NCI-H748 treated with DMSO at 0.1 percent for 48 hours (cell line): ENCODE measurements at places on chromosomes 4 and X.

DNA sequence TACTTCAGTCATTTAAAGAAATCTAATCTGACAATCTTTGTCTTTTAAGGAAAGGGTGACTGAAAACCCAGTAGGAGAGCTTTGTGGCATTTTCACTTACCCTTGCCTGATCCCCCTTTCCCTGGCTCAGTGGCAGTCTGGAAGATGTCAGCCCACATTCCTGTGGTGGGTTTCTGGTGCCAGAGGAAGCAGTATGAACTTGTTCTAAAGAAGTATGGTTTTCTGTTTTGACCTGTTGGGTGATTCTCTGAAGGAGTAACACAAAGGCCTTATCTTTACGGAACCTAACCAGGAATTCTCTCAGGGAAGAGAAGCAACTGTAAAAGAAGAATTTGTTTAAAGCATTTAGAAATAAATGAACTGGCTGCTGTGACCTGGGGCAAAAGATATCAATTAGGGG lies 41.9 kb downstream of the BMP15 start:
- no peak for DNase-seq

- no peak for DNase-seq
Observed at GRCh38 chr4:184355111-184355604, 119.2 kb downstream of the IRF2 start.

DNA sequence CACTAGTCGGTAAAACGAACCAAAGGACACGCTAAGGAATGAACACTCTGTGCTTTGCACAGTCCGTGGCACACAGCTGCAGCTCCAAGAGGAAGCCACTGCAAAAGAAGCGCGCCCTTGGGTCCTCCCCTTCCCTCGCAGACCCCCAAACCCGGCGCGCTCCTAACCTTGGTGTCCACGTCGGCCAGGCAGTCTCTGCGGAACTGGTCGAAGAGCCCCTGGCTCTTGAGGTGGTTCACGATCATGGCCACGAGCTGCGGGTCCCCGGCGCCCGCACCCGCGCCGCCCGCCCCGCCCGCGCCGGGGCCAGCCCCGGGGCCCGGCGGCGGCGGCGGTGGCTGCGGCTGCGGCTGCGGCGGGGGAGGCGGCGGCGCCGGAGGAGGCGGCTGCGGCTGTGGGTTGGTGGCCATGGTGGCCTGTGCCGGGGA lies 333 bp downstream of the BOD1L1 start:
- no peak for DNase-seq

DNA sequence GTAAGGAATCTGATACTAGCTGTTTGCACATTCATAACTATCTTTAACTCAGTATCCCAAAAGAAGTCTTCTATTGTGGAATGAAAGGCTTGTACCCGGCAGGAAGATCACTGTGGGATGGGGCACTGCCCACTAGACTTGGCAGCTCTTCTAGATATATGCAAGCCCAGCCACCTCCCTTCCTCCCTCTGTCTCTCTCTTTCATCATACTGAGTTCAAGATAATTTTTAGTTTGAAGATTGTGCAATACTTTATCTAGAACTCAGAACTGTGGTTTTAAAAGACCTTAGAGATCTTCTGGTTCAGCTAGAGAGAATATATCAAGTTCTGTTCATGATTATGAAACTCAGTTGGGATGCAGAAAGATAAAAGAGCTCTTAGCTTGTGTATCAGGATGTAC lies 22.5 kb upstream of the GPR34 start:
- no peak for DNase-seq

DNA sequence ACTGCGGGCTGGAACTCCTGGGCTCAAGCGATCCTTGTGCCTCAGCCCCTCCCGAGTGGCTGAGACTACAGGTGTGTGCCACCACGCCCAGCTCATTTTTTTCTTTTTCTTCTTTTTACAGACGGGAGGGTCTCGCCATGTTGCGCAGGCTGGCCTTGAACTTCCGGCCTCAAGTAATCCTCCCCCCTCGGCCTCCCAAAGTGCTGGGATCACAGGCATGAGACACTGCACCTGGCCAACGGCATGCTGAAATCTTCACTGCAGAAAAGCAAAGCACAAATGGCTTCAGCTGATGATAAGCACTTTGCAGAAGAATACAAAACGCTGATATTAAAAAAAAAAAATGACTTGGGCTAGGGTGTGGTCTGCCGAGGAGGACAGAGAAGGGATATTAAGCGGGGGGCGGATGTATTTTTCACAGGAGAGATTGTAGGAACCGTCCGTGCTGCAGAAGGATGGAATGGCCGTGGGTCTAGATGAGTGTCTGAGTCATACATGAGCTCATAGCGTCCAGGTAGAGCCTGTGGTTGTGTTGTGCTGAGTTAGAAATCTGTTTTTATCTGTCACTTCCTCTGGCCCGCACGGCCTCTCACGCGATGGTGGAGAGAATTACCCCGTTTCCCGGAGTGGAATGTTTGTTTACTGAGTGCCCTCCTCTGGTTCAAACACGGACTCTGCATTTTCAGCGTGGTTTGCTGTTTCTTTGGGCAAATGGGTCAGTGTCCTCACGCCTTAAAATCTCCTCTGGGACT lies 8.5 kb upstream of the AKAP17A start:
- DNase-seq, result peak; percentile 0

GRCh38 chr4:7223541-7223940 lies 31.2 kb downstream of the SORCS2 start:
- DNase-seq, result no peak

DNA sequence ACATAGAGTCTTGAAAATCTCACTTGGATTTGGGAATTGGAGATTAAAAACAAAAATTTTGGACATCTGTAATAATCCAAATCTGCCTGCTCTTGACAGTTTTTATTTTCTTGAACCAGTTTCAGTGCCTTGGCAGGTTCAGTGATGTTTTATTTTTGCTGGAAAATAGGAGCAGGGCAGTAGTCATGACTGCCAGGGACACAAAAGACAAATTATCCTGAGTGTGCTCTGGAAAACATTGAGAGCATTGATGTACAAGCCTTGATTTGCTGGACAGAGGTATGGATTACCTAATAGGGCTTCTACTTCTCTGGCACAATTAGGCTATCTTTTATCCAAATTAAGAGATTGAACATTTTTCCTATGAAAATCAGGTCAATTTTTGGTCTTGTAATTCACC lies 123.4 kb upstream of the SFRP2 start:
- no peak for DNase-seq

- DNase-seq, result no peak
Observed at GRCh38 chrX:24934279-24934678, 81.5 kb downstream of the ARX start.

GRCh38 chrX:151920530-151920929 lies 7.8 kb downstream of the MAGEA4 start:
- no peak for DNase-seq

DNA sequence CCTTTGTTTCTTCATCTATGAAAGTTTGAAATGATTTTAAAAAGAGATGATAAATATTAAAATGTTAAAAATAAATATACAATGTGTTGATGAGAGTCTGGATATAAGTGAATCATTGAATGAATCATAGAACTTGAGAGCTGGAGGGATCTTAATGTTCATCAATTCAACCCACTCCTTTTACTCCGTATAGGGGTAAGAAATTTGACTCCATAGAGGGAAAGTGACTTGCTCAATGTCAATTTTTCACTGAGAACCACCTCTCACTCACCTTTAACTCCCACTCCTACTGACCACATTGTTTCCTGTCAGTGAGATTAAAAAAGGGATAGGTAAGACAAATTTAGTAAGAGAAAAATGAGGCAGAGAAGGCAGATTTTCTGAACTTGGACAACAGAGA lies 557.2 kb upstream of the GRIA3 start:
- no peak for DNase-seq

GRCh38 chrX:150199181-150199580 lies 163.9 kb upstream of the MAMLD1 start:
- DNase-seq, result no peak

DNA sequence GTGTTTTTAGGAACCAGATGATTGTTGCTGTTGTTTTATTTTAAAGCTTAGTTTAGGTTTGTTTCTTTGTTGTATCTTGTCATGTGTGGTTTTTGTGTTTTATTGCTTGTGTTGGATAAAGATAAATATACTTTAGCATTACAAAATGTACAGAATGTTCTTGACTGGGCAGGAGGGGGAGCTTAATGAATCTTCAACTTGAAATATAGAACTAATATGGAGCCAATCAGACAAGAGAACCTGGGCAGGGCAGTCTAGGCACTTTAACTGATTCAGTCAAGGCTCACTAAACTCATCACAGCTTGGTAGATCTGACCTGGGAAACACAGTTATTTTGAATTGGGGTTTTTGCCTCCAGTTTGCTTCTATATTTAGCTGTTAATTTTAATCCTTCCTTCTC lies 304.2 kb downstream of the ARHGAP24 start:
- no peak for DNase-seq

GRCh38 chrX:131792356-131792749 lies 230.7 kb upstream of the STK26 start:
- DNase-seq, result peak; percentile 84

GRCh38 chr4:172927096-172927814 lies 241.4 kb upstream of the GALNT7 start:
- peak; percentile 35 for DNase-seq

GRCh38 chr4:98558471-98559169 lies 99.8 kb downstream of the TSPAN5 start:
- DNase-seq, result no peak

GRCh38 chr4:147076179-147076578 lies 130.5 kb upstream of the TTC29 start:
- no peak for DNase-seq

DNA sequence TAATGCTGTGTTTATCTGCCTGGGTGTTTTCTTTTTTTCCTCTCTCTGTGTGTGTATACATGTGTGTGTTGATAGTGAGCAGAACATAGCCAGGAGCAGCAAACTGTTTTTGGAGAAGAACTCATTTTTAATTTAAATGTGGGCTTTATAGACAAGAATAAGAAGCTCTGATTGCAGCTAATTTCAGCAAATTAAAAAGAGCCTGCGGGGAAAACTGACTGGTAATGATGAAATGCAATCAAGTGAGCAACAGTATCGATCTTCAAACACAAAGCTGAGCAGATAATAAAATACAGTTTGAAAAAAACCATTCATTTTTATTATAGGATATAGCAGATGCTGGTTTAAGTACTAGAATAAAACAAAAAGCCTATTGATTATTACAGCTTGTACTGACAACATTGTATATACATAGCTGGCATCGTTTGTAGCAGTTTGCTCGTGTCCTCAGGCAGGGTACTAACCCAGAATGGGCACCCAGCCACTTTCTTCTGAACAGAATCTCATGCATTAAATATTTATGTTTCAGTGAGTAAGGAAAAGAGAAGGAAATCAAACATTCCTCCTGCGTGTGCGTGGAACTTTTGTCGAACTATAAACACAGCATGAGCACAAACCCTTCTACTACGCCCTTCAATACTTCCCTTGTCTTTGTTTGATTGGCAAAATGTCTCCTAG lies 73.5 kb upstream of the ZFP42 start:
- DNase-seq, result no peak

DNA sequence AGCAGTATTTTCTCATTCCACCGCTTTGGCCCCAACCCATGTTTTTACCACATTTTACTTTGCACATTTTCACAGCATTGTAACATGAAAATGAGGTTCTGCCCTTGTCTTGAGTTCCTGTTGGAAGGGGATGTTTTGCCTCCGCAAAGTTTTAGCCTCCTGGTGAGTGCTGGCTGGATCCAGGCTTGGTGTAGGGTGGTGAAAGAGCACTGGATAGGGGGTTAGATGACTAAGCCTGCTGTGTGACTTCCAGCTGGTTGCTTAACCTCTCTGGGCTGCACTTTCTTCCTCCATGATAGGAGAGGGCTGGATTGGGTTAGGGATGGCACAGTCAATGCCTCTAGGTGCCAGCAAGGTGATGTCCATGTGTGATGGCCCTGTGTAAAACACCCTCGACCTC lies 28.9 kb downstream of the CYTL1 start:
- DNase-seq, result no peak

DNA sequence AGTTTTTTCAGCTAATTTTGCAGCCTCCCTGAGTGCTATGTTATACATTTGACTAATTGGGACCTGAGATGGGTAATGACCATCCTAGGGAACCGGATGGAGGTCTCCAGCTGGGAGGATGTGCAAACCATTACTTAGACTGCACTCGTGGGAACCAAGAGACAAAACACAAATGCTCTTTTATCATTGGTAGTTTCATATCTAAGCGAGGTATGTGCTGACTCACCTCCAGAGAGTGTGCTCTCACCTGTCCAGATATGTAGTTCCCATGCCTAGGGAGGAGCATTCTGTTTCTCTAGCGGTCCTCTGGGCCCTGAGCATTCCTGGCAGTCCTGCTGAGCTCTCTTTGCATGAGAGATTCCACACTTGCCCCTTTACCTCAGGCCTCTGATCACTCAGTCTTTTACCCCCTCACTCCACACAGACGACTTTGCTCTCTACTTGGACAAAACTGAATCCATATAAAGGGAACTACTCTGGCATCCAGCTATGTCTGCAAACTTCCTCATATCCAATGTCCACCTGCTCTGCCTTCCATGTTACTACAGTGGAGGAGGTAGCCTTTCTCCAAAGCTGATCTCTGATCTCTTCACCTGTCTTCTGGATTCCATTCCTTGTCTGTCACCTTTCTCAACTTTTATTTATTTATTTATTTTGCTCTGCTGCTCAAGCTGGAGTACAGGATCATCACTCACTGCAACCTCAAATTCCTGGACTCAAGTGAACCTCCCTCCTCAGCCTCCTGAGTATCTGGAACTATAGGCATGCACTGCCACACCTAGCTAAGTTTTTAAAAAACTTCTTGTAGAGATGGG lies 88.4 kb downstream of the LRP2BP start:
- no peak for DNase-seq

GRCh38 chr4:139560406-139561104 lies 4.5 kb upstream of the SETD7 start:
- DNase-seq, result no peak

DNA sequence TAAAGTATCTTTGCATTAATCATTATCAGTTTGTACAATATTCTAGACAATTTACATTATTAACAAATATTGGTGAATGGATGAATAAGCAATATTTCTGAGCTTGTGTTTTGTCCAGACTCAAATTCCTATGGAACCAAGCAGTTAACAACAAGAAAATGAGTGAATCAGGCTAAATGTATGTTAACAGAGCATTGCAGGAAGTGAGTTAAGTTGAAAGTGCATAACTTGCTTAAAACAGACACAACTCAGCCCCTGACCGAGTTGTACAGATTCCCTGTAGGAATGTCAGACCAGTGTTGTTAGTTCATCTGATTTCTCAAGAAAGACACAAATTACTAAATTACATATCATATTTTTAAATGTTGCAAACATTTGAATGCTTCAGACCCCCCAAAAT lies 23.7 kb upstream of the CSN1S1 start:
- DNase-seq, result no peak

DNA sequence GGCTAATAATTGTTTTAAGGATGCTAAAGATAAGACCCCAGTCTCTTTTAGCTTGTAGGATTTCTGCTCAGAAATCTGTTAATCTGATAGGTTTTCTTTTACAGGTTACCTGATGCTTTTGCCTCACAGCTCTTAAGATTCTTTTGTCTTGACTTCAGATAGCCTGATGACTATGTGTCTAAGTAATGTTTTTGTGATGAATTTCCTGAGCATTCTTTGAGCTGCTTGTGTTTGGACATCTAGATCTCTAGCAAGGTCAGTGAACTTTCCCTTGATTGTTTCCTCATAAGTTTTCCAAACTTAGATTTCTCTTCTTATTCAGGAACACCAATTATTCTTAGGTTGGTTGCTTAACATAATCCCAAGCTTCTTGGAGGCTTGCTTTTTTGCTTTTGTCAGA lies 104.1 kb downstream of the ZNF518B start:
- no peak for DNase-seq

- DNase-seq, result no peak
Observed at GRCh38 chr4:62455871-62456270, 1255.7 kb downstream of the ADGRL3 start.
